ENCODE measurements at places on chromosomes 7 and 10.
A peak's percentile ranks its signal among the peaks of the same experiment; 100 is the strongest.

GRCh38 chr7:75689246-75690099 lies 49.3 kb downstream of the HIP1 start:
- DNase-seq = no peak

GRCh38 chr7:42590771-42591310 lies 321.0 kb downstream of the C7orf25 start:
- no peak for DNase-seq

- no peak for DNase-seq
Measured at GRCh38 chr10:78266741-78267469, 233.2 kb downstream of the RPS24 start.

- peak; percentile 63 for DNase-seq
Measured at GRCh38 chr10:92419740-92420545, 129.0 kb downstream of the MARCHF5 start.

DNA sequence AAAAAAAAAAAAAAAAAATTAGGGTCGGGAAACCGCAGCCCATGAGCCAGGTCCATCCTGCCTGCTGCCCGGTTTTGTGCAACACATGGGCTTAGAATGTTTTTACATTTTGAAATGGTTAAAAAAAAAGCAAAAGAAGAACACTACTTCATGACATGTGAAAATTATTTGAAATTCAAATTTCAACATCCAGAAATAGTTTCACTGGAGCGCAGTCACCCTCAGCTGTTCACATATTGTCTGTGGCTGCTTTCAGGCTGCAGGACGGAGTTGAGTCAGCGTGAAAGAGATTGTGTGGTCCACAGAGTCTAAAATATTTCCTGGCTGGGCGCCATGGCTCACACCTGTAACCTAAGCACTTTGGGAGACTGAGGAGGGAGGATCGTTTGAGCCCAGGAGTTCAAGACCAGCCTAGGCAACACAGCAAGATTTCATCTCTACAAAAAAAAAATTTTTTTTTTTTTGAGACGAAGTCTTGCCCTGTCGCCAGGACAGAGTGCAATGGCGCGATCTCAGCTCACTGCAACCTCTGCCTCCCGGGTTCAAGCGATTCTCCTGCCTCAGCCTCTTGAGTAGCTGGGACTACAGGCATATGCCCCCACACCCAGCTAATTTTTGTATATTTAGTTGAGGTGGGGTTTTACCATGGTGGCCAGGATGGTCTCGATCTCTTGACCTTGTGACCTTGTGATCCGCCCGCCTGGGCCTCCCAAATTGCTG lies 63.9 kb upstream of the ECHDC3 start:
- no peak for DNase-seq

DNA sequence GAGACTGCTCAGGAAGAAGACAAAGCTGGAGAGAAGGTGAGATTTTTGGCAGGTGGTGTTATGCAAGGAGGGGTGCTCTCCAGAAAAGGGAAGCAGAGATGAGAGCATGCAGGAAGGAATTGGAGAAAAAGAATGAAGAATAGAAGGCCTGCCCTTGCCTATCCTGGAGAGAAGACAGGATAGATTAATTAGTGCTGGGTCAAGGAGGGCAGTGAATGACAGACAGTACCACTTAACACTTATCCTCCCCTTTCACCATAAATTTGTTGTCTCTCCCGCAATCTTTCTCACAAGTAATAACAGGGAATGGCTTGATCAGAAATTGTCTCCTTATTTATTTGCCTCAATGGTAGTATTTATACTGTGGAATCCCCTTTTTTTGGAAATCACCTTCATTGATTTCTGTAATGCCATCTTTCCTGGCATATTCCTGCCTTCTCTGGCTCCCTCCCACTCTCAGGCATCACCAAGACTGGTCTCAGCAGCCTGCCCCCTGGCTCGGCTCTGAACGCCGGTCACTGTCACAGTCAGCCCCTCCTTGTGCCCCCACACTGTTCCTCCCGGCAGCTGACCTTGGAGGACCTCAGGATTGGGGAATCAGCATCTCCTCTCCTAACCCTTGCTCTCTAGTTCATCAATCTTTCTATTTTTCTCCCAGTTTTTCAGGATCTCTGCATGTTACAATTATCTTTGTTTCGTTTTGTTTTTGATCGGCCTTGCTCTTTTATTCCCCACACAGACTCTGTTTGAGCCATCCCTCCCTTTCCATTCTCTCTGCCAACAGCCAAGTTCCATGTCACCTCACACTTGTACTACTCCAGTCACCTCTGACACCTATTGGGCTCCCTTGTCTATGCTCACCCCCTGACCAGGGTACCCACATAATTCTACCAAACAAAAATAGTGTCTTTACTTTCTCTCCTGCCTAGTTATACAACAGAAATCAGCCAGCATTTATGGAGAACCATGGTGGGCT lies 294.2 kb downstream of the PLXDC2 start:
- DNase-seq = no peak

DNA sequence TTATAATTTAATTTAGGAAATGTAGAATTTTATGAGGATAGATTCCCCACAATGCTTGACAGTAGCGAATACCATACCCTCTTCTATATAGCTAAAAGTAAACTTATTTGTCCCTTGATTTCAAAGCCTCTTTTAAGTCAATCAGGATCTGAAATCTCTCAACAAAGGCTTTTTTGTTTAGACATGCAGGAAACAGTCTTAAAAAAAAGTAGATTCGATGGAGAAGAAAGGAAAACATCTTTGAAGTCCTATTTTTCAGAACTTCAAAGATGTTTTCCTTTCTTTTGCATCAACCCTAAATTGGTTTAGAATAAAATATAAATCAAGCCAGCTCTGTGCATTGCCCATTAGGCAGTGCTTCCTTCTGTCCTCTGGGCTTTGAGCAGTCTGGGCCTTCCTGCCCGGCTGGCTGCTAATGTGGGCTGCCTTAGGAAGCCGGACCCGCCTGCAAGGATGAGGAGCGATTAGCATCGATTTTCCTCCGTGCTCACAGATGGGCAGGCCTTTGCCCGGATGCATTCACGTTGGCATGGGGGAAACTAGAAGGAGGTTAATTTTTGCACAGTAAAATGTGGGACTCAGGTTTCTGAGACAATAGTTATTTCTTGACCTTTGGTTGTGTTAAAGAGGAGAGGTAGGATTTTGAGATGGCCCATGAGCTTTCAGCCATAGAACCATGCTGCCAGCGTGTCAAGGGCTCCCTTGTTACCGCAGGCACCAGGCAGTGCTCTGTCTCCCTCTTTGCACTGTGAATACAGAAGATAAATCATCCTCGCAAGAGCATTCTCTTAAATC lies 15.5 kb downstream of the MSRB2 start:
- peak; percentile 22 for DNase-seq

GRCh38 chr7:79307376-79307775 lies 146.1 kb downstream of the MAGI2 start:
- no peak for DNase-seq

All from WTC11 (cell line).